ENCODE measurements at places on chromosomes 12 and 14. TPM values are rescaled to one million over a fixed set of nuclear protein-coding genes. Genes with fewer than 3 reads are reported as not detected.
A peak's percentile ranks its signal among the peaks of the same experiment; 100 is the strongest.

The ACTN1 gene
- 39.5 TPM for total RNA-seq

The KCNK13 gene
- total RNA-seq, result not detected

The CYP27B1 gene
- total RNA-seq, result 1.6 TPM

The SLC7A7 gene
- 4.3 TPM for total RNA-seq

DNA sequence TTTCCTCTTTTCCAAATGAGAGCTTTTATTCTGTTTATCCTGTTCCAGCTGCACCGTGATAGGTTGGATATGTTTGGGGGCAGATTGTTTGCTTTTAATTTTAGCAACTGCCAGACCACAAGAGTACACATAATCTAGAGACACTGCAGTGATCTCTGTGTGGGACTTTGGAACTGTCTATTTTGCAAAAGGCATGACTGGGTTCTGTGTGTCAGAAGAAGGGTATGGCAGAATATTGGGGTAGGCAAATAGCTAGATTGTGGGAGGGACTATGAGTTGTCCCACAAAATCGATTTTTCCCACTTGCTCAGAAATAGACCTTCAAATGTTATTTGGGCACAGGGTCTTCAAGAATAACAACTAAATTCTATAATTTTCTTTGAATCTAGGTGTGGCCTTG is 275.9 kb upstream of the KITLG start:
- DNase-seq, result no peak

DNA sequence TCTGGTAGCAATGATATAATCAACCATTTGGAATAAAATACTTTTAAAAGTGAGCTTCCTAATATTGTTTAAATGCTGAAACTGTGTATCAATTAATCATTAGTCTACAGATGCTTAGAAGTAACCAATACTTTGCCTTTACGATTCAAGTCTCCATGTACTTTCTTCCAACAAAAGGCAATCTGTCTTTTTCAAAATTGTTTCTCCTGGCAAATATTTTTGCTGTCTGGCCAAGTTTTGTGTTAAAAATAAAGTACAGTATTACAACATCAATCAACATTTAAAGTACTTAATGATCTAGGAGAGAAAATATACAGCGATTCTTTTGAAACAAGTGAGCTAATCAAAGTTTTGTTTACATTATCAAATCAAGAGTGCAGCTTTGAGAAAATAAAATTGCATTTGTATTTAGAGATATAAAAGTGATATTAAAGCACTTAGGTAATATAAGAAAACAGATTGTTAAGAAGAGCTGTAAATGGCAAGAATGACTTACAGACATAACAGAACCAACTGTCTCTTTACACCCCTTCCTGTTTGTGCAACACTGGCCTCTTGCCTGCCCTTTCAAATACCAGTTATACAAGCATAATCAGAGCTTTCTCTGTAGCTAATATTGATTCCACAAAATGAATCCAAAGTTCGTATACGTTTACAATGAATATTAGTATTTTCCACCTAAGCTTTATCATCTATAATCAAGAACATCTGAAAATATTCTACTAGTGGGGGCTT is 38.2 kb upstream of the FBLN5 start:
- DNase-seq, result no peak

GRCh38 chr12:94872971-94873733 is 130.3 kb downstream of the NDUFA12 start:
- peak; percentile 4 for DNase-seq

- no peak for DNase-seq
Observed at GRCh38 chr14:61656341-61656740, 39.0 kb upstream of the HIF1A start.

- no peak for DNase-seq
Observed at GRCh38 chr12:15005064-15005463, 32.2 kb downstream of the PDE6H start.

DNA sequence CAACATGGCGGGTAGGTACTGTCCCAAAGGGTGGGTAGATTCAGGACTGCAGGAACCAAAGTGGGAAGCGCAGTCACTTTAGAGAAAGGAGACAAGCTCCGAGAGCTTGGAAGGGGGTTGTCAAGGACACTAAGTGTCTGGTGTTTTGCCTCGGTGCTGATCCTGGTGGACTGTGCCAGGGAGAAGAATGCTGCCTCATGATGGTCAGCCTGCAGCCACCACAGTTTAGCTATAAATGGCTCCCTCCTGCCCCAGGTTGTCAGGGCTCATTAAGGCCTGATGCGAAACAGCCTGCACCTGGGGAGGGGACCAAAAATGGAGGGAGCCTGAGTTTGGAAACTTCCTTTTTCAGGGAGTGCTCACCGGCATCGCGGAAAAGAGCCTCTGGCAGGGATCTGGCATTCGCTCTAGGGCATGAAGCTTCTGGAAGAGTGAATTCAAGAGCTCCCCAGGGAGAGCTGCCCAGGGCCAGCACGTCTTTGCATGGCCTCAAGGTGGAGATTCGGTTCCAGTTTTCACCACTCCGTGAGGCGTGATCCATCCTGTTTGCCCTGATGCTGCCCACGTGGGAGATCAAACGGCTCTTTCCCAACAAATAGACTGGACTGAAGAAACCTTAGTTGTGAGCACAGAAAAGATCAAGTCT is 164.0 kb downstream of the FOXN3 start:
- DNase-seq, result no peak

DNA sequence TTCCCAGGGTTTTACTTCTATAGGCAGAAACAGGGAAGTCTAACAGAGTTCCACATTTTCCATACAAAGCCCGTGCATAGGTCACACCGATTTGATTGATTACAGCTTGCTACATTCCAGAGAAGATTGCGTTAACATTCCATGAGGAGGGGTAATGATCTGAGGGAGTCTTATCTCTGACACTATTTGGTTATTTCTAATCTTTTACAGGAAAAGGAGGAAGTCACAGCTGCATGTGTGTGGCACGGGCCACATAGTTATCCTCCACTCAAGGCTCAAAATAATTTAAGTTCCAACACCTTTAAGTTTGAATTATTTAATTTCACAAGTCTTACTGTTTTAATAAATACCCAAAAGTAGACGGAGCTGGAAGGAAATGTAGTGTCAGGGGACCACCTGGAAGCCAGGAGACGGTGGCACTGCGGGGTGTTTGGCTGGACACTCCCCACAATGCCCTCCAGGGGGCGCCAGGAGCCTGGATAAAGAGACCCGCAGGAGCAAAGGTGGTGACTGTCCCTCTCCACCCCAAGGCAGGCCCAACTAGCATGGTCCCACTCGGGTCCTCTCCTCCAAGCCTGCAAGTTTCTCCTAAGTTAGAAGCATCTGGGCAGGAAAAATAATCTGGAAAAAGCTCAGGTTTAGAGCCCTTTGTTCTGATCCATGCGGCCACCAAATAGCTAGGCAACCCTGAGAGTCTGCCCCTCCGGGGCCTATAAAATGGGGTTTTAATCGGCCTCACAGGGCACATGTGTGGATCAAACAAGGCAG is 20.2 kb downstream of the KRT8 start:
- peak; percentile 85 for DNase-seq

DNA sequence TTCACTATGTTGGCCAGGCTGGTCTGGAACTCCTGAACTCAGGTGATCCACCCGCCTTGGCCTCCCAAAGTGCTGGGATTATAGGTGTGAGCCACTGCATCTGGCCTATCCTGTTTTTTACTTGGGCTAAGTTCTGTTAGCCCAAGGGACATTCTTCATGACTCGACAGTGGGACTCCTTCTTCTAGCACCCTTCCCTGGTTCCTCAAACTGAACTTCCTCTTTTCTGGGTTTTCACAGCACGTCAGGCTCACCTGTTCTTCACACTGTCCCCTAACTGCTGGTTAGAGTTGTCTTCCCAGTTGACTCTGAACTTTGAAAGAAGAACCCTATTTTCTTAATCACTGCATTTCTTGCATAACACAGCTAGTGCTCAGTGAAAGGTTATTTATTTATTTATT is 22.5 kb downstream of the CABP1 start:
- no peak for DNase-seq

Data from natural killer cell (primary cell).